ENCODE measurements at places on chromosomes 5 and 9. TPM values are rescaled to one million over a fixed set of nuclear protein-coding genes. Genes with fewer than 3 reads are reported as not detected.

The ACOT12 gene
- not detected for total RNA-seq

The FYB1 gene
- total RNA-seq = 71.3 TPM

The SPINK6 gene
- total RNA-seq = not detected

DNA sequence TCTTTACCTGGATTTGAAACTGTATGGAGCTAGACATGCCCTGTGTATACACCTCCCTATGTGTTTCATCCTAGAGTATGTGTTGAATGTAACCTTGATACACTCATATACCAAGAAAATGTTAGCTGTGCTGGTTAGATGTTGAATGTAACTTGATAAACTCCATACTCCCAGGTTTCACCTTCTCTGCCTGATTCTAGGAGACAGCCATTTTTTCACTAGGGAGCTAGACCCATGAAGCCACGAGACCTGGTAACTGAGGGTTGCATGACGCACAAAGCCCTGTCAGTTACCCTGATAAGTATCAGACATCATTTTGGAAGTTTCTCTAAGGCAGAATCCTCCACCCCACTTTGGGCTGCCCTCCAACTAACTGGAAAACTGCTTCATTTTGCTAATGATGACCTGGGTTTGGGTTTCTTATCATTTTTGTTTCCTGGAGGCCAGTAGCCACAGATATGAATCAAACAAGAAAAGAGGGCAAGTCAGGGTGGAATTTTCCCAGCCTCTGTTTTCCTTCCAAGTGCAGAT, 478.5 kb upstream of the KIF2A start:
- peaks cover 7% of the 10 kb centered on the region for H3K27me3 ChIP-seq
- no peak overlapping the region for H3K27ac ChIP-seq
- no peaks in the 10 kb centered on the region for H3K36me3 ChIP-seq
- H3K4me3 ChIP-seq = no peak overlapping the region

GRCh38 chr5:127355337-127355736, 64.7 kb downstream of the MEGF10 start:
- no peak overlapping the region for H3K4me3 ChIP-seq
- DNase-seq = no peak
- peaks cover 18% of the 10 kb centered on the region for H3K27me3 ChIP-seq
- H3K4me1 ChIP-seq = no peaks in the 10 kb centered on the region

DNA sequence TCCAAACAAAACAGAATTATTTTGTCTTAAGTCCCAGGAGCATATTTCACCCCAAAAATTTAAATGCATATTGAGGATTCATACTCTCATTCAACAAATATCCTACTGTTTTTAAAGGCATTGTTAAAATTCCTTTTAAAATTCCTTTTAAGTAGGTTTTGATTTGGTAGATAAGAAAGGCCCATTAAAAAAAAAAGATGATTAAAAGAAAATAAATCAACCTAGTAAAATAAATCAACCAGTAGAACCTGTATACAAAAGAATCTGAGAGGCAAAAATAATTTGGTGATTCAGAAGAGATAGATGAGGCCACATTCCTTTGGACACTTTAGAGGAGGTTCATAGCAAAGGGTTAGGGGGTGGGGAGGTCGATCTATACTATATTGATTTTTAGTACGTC, 585.3 kb upstream of the TLE4 start:
- H3K4me3 ChIP-seq = no peak overlapping the region
- H3K4me1 ChIP-seq = no peaks in the 10 kb centered on the region
- no peaks in the 10 kb centered on the region for H3K36me3 ChIP-seq
- no peaks in the 10 kb centered on the region for H3K27me3 ChIP-seq
- DNase-seq = no peak

GRCh38 chr9:7407246-7407645, 392.3 kb downstream of the DMAC1 start:
- no peak for DNase-seq
- no peaks in the 10 kb centered on the region for H3K36me3 ChIP-seq

DNA sequence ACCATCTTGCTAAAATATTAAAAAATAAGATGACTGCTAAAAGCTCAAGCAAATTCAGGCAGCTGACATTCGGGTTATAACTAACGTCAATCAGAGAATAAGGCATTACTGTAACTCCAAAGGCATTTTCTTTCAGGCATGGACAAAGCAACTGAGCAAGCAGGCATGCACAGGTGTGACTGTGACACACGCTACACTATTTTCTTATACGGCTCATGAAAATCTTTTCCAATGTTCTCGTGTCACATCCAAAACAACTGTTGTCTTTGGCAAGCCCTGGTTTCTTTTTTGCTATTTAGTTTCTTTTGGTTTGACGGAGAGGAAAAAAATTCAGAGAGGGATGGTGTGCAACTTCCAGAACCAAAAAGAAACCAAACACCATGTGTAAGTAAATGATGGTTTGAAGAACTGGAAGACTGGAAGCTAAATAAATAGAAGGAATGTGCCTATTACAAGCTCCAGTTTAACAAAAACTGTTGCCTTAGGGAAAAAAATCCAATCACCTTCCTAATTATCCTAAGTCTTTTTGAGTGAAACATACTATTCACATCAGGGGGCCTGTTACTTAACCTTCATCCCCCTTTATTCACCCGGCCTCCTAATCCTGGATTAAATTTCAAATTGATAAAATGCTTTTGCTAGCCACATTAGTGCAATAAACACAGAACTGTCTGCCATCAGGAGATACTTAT, 277.6 kb downstream of the PSAT1 start:
- no peaks in the 10 kb centered on the region for H3K36me3 ChIP-seq
- DNase-seq = no peak
- no peak overlapping the region for H3K4me3 ChIP-seq
- no peak overlapping the region for H3K27ac ChIP-seq

- no peaks in the 10 kb centered on the region for H3K27me3 ChIP-seq
- peaks cover 14% of the 10 kb centered on the region for H3K4me1 ChIP-seq
- H3K27ac ChIP-seq = no peak overlapping the region
- DNase-seq = no peak
- H3K4me3 ChIP-seq = no peak overlapping the region
These were observed 34.4 kb upstream of the DTWD2 start for GRCh38 chr5:119022773-119023172.
